Ammon's horn (tissue), 1 donor: ENCODE measurements at places on chromosomes 6 and 20.

DNA sequence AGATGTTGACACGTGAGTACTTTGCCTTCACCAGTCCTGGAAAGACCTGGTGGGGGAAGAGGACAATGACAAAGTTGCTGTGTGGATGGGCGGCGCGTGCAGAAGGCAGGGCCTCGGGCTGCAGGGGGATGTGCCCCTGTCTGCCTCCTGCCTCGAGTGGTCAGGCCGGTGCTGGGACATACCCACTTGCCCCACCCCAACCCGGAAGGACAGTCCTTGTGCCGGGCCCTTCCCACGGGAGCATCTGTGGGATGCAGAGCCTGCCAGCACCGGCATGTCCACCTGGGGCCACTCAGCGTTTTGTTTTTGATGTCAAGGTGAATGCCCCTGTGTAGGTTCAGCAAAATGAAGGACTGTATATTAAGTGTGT lies 60.5 kb upstream of the BHLHE23 start:
- no peak for DNase-seq

- no peak for DNase-seq
Measured at GRCh38 chr20:53621482-53622246, 28.0 kb upstream of the ZNF217 start.

DNA sequence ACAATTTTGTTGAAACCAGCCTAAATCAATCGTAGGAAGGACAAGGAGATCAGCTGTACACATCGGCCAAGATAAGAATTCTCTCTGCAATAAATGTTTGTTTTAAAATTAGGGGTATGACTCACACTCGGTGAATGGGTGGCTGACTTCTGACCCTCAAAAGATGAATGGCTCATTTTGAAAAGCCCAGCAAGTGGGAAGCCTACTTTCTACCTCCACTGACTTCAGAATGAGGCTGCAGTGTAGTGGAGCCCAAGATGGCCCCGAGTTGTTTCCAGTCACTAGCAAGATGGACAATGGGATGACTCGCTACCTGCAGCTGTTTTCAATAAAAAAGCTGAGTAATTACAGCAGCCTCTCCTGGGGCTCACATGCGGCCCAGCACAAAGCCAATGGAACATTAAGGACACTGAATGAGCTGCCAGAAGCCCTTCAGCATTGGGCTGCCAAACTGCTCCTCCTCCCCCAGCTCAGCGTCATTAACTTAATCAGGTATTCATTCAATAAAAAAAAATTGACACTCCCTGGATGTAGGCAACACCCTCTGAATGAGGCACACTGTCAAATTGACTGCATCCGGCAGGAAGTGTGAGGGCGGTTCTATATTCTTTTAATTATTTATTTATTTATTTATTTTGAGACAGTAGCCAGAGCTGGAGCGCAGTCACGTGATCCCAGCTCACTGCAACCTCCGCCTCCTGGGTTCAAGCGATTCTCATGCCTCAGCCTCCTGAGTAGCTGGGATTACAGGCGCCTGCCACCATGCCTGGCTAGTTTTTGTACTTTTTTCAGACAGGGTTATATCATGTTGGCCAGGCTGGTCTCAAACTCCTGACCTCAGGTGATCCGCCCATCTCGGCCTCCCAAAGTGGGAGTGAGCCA lies 107.3 kb downstream of the GMPR start:
- no peak for DNase-seq

GRCh38 chr6:4133941-4134838 lies 1.2 kb downstream of the ECI2 start:
- DNase-seq, result no peak

DNA sequence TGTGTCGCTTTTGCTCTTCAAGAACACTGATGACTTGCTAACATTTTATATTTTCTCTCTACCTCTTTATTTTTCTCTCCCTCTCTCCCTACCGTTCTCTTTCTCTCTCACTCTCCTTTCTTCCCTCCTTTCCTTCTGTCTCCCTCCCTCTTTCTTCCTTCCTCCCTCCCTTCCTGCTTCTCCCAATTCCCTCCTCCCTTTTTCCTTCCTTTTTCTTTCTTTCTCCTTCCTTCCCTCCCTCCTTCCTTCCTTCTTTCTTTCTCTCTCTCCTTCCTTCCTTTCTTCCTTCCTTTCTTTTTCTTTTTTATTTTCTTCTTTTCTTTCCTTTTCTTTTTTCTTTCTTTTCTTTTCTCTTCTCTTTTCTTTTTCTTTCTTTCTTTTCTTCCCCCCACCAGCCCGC lies 1066.1 kb downstream of the KIF16B start:
- DNase-seq, result no peak

DNA sequence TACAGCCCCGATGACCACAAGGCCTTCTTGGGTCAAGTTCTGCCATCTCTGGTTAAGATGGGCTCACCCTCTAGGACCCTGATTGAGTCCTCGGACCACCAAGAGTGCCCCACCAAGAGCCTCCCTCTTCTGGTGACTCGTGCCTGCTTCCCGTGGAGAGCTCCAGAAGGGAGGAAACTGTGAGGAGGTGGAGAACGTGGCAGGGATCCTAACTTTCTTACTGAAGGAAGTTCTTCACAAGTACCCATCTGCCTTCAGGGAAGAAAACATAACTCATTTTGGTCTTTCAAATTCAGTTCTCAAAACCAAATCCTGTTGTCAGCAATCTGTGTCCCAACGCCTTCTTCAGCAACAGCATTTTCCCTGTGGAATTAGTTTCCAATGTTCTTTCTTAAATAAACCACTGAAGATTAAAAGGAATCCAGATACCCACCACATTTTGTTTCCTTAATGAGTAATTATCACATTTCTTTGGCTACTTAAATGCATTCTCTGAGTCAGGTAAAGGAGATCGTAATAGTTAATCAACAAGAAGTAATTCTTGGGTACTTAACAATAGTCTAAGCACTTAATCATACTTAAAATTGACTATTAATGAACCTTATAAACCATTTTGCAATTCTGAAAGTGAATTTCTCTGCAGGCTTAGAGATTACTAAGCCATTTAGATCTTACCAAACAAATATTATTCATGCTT lies 185.8 kb upstream of the SGK1 start:
- DNase-seq, result peak; percentile 48

- DNase-seq, result no peak
Measured at GRCh38 chr6:82779041-82779440, 286.6 kb downstream of the UBE3D start.

GRCh38 chr20:63708301-63709148 lies 686 bp downstream of the ZGPAT start:
- peak; percentile 2 for DNase-seq

DNA sequence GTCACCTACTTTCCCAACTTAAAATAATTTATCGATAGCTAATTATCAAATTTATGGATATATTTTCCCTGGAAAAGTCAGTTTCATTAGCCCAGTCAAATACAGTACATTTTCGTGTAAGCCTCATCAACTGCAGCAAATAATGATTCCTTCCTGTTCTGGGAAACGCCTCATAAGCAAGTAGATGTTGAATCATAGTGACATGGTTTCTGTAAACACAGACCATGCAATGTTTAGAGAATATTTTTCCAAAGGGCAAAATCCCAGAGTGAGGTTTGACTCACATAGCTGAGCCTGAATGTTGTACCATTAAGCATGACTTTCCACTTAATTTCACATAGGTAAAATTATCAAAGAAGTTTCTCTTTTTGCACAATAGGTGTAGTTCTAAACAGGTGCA lies 16.7 kb upstream of the VNN1 start:
- no peak for DNase-seq

GRCh38 chr20:19672498-19672897 lies 85.6 kb upstream of the RIN2 start:
- no peak for DNase-seq

DNA sequence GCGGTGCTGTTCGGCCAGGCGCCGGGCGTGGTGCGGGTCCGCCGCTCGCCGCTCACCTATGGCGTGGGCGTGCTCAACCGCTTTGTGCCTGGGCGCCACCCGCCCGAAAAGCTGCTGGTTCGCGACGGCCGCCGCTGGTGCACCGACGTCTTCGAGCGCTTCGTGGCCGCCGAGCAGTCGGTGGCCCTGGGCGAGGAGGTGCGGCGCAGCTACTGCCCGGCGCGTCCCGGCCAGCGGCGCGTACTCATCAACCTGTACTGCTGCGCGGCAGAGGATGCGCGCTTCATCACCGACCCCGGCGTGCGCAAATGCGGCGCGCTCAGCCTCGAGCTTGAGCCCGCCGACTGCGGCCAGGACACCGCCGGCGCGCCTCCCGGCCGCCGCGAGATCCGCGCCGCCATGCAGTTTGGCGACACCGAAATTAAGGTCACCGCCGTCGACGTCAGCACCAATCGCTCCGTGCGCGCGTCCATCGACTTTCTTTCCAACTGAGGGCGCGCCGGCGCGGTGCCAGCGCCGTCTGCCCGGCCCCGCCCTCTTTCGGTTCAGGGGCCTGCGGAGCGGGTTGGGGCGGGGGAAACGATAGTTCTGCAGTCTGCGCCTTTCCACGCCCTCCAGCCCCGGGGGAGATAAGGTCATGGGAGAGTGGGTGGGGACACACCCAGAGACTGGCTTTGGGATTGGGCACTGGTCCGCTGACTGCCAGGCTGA lies 15.7 kb downstream of the ADISSP start:
- no peak for DNase-seq

DNA sequence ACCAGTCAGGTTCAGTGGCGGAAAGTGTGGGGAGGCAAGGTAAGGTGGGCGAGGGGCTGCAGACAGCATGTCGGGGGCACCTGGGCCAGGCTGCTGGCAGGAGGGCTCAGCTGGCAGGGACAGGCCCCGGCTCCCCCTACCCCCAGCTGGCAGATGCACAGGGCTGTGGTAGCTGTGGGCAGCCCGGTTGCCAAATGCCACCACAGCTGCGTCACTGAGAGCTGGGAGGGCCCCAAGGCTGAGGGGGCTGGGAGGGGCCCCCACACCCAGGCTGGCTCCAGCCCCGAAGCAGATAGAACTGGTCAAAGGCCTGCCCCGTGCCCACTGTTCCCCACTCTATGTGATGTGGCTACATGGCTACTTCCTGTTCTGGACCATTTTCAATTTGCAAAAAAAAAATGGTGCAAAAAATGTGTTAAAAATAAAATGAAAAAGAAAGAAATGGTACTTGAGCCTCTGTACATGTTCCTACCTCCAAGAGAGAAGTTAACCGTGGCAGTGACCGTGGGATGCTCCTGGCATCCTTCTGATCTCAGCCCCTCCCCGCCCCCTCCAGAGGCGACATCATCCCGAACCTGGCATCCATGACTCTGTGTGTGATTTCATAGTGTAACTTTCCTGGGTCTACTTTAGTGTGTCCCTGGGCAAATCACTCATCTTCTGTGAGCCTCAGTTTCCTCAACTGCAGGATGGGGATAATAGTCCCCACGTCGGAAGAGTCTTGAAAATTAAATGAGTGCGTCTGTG lies 64.4 kb downstream of the UBE2V1 start:
- no peak for DNase-seq

- no peak for DNase-seq
Measured at GRCh38 chr20:53247468-53248103, 275.4 kb downstream of the TSHZ2 start.

DNA sequence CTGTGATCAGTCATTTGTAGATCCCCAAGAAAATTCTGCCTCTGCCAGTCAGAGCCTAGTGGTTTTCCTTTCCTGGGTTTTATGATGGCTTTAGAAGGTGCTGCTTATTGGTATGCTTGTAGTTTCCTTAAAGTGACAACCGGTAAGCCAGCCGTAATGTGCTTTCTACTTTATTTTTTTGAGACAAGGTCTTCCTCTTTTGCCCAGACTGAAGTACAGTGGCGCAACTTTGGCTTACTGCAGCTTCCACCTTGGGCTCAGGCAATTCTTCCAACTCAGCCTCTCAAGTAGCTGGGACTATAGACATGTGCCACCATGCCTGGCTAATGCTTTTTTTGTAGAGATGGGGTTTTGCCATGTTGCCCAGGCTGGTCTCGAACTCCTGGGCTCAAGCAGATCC lies 23.5 kb downstream of the MCM8 start:
- no peak for DNase-seq

- no peak for DNase-seq
Measured at GRCh38 chr6:118810420-118811027, 83.4 kb upstream of the ASF1A start.

DNA sequence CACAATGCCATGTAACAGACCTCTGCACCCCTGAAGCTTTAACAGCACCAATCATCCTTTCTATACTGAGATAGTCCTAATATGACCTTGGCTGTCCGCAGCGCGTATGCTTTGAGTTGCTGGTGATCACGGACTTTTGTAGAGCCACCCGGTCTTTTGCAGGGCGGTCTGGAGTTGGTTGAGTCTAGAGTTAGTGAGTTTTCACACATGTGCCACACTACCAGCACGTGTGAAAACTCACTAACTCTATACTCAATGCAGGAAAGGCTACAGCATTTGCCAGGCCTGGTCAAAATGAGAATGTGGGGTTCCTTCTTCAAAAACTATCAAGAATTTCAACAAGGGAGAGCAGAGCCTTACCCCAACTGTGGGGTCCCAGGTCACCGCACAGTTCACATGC lies 14.6 kb downstream of the AGPAT4 start:
- no peak for DNase-seq

DNA sequence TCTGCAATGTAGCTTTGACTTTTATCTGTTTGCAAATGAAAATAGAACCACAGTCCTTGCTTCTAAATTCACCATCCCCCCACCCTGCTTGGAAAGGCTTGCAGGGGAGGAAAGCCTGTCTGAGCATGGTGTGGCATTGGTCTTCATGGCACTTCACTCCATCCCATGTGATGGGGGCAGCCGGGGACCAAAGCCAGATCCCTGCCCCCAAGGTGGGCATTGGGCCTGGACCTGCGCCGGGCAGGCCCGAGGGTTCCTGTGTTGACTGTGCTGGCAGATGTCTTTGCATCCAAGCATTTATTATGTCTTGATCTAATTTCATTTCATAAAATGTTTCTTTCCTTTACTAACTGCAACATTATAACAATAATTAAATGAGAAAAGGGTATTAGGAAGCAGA lies 120.0 kb downstream of the SYNDIG1 start:
- no peak for DNase-seq

DNA sequence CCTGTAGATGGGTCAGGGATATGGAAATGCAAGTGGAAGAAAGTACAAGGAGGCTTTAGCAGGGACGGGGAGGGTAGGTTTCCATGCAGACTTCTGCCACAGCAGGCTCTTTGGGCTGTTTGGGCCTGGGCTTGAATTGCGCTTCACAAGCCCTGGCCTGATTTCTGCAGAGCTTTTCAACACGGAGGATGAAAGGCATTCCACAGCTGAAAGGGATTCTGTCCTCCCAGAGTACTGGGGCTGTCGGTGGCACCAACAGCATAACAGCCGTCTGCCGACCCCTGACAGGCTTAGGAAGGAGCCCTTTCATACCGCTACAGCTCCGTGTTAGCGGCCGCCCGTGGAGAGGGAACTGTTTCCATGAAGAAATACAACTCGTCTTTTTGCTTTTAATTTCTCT lies 22.9 kb upstream of the TBC1D7 start:
- DNase-seq, result peak; percentile 71

DNA sequence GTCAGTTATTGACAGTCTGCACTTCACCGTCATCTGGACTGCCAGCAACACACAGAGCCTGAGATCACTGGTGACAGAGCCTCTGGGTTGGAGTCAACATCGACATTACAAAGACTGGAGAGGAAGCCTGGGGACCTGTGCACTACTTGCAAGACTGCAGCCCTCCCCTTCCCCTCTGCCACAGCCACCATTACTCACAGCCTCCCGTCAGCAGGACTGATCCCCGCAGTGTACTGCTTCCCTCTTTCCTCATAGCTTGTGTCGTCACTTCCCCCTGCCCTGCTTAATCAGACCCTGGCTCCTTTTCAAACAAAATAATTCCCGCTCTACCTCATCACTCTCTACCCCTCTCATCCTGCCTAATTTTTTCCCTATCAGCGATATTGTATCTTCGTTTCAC lies 235.5 kb upstream of the KCNQ5 start:
- DNase-seq, result no peak
